Body of pancreas (tissue), 4 donors: ENCODE measurements at places on chromosomes 7 and 10. TPM values are rescaled to one million over a fixed set of nuclear protein-coding genes. Genes with fewer than 3 reads are reported as not detected.

GRCh38 chr7:155792315-155792960 is 19.8 kb downstream of the SHH start:
- no peak for DNase-seq

DNA sequence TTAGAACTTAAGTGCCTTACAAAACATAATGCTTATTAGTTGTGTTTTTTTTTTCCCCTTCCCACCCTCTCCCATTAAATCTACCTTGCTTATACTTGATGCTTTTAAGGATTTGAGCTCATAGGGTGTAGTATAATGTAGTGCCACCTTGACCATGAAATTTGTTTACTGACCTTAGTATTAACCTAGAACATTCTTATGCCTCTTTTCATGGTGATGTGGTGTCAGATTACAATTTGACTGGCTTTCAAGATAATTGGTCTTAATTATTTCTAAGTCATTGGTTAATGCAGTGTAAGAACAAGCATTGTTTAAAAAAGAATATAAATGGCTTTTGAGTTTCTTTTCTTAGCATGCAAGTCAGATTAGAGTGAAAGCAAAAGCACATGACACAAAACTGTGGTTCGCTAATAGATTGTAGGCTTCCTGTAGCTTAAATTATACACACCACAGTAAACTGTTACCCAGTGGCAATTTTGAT is 61.8 kb downstream of the ADD3 start:
- DNase-seq: no peak

GRCh38 chr10:124728830-124729661 is 15.1 kb downstream of the FAM53B start:
- DNase-seq: no peak

- no peak for DNase-seq
These were observed 1.4 kb downstream of the LANCL2 start for GRCh38 chr7:55366461-55367070.

Gene WIPF3
- total RNA-seq: 1.0 TPM

DNA sequence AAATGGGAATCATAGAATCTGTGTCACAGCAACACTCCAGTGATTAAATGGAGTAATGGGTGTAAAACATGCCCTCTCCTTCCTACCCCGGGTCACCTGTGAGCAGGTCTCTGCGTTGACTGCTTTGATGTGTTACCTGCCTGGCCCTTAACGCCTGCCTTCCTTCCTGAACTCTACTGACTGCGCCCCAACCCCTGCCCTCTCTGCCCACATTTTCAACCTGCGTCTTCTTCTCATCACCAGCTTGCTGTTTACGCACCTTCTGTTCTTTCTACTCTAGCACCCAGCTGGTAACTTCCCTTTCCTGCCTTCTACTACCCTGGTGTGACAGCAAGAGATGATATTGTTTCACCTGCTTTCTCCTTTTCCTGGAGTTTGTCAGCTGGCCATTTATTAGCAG is 303.0 kb upstream of the LRGUK start:
- no peak for DNase-seq

GRCh38 chr7:85230623-85231022 is 43.8 kb upstream of the SEMA3D start:
- DNase-seq: no peak

Gene SORBS1
- 56.8 TPM for total RNA-seq

- no peak for DNase-seq
These were observed 186.0 kb upstream of the PRPS1L1 start for GRCh38 chr7:18213652-18214051.

- no peak for DNase-seq
These were observed 10.6 kb upstream of the GIMAP4 start for GRCh38 chr7:150556521-150557138.

- no peak for DNase-seq
These were observed 174.3 kb downstream of the ADARB2 start for GRCh38 chr10:1563028-1563427.

Gene VKORC1L1
- total RNA-seq: 9.9 TPM

- DNase-seq: no peak
These were observed 32.9 kb downstream of the TLX1 start for GRCh38 chr10:101164020-101164419.

- peak; percentile 89 for DNase-seq
These were observed 189.6 kb downstream of the TNS3 start for GRCh38 chr7:47392241-47392759.

DNA sequence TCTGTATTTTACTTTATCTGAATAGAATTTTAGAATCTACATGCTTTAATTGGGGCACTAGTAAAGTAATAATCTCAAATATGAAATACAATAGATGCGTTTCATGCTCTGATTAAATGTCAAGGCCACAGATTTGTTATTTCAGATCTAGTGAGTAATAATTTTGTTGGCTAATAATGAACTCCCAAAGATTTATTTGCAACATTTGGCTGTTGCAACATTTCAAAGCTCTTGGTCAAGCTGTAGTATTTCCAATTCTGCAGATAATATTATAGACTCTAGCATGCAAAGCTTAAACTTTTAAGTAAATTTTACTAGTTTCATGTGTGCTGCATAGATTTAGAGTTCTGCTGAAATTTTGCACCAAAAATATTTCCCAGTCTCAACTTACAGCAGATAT is 16.7 kb downstream of the LRRN3 start:
- DNase-seq: no peak

DNA sequence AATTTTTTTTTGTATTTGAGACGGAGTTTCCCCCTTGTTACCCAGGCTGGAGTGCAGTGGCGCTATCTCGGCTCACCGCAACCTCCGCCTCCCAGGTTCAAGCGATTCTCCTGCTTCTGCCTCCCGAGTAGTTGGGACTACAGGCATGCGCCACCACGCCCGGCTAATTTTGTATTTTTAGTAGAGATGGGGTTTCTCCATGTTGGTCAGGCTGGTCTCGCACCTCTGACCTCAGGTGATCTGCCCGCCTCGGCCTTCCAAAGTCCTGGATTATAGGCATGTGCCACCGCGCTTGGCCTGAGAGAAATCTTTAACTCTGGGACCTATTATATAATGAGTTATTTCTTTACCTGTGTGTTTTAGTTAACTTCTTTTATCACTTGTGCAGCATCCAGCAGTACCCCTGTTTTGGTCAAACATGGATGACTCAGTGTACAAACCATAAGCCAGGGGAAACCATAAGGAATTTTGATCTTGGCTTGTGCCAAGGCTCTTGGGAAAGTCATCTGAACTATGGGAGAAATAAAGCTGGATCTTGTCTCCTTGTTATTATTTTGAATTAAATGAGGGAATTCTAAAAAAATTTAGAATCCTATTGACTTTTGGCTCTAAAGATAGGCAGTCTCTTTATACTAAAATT is 23.6 kb upstream of the ZRANB1 start:
- no peak for DNase-seq

Gene EBLN1
- total RNA-seq: not detected

GRCh38 chr10:99926925-99927720 is 82.6 kb downstream of the DNMBP start:
- DNase-seq: peak; percentile 70

- DNase-seq: no peak
These were observed 101.1 kb downstream of the PTPRE start for GRCh38 chr10:128007971-128008370.

DNA sequence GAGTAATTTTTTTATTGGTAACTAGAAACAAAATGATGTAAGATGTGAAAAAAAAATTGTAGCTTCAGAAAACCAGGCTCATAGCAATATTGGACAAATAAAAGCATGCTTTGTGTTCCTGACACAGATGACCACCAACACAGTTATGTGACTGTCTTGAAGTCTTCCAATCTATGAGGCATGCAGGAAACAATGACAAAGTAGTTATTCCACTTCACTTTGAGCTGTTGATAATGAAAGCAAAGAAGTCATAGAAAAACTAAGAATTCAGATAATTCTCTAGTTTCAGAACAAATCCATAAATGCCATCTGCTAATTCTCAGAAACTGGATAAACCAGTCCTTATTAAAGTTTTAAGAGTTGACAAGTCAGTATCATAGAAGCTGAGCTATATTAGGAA is 378.4 kb upstream of the SEMA3D start:
- DNase-seq: no peak

GRCh38 chr7:139829025-139829774 is at the start of gene TBXAS1:
TSS of gene TBXAS1 (plus strand) at chr7:139829264. CDS start at chr7:139829391, 127 bp downstream.
- peak; percentile 19 for DNase-seq

Gene ANKRD2
- not detected for total RNA-seq

Gene LRRN3
- total RNA-seq: 2.6 TPM

DNA sequence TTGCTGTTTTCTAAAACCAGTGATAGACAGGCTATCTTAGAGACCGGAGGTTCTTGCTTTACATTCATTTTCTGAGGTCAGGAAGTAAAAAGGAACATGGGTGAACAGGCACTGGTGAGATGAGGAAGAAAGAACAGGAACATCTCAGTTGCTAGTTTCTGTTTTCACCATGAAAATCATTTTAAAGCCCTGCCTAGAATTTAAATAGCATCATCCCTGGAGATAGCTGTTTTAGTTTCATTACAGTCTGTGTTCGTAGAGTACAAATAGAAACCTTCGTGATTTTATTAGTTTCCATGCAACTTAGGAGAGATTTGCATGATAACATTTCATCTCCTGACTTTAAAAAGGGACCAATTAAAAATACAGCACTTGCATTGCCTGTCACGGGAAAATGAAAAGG is 14.7 kb downstream of the KCNMA1 start:
- DNase-seq: no peak

DNA sequence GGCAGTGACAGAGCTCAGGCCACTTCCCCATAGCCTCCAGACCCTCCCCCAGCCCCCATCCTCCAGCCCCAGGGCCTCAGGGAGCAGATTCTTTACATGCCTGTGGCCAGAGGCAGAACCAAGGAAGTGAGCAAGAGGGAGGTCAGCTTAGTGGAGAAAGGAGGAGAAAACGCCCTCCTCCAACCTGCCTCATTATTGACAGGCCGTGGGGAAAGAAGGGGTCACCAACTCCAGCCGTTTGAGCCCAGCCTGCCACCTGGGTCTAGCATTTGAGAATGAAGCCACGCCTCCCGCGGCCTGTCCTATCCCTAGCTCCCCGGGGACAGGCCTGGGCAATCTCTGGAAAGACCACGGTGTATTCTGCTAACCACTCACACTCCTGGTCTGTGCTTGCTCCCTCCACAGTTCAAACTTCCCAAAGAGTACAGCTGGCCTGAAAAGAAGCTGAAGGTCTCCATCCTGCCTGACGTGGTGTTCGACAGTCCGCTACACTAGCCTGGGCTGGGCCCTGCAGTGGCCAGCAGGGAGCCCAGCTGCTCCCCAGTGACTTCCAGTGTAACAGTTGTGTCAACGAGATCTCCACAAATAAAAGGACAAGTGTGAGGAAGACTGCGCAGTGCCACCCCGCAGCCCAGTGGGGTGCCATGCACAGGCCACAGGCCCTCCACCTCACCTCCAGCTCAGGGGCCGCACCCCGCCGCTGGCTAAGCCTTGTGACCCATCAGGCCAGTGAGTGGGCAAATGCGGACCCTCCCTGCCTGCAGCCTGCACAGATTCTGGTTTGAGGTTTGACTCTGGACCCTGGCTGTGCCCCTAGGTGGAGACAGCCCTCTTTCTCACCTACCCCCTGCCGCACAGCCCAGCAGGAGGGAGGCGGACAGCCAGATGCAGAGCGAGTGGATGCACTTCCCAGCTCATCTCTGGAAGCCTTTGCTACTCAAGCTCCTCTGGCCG is 14.3 kb upstream of the TRIM8 start:
- DNase-seq: no peak

- DNase-seq: no peak
These were observed 319.7 kb downstream of the HPSE2 start for GRCh38 chr10:98915911-98916310.

GRCh38 chr7:52741670-52742290 is 293.7 kb upstream of the POM121L12 start:
- no peak for DNase-seq

Gene STEAP2
- total RNA-seq: 12.7 TPM

DNA sequence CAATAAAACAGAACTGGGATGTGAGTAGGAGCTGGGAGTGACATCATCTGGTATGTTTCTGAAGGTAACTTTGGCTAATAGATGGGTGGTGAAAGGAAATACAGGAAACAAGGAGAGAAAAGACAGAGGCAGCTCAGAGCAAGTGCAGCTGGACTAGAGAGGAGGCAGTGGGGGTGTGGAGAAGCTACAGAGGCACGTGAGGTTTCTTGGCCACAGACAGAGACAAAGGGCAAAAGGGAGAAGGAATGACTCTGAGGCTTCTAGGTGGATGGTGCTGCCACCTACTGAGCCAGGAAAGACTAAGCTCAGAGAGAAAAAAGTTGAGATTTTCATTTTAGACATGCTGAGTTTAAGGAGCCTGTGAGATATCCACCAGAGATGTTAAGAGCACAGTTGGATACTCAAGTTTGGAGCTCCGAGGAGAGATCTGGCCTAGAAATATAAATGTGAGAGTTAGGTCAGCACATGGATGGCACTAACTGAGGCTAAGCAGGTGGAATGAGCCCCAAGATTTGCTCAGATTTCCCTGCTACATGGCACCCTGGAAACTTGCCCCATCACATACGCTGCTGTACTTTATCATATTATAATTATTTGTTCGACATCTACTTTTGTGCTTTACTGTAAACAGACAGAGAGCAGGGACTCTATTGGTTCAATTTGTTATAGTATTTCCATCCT is 293.0 kb upstream of the IMMP2L start:
- peak; percentile 50 for DNase-seq

- no peak for DNase-seq
These were observed 9.6 kb downstream of the FAM53B start for GRCh38 chr10:124734311-124735166.

DNA sequence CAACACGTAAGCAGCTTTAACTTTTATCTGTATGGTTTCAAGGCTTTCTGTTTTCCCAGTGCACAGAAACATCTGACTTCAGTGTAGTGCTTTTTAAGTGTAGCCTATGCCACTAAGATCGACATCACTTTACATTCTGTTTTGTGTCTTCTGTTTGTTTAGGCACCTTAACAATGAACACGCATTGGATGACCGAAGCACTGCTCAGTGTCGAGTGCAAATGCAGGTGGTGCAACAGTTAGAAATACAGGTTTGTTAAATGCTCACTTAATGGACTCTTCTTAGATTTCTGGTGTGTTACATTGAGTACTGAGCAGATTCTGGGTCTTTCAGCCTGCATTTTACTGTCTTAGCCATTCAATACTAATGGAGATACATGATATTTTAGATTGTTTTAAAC is 237.4 kb downstream of the FOXP2 start:
- DNase-seq: no peak

Gene FBXL13
- total RNA-seq: 5.6 TPM

- no peak for DNase-seq
These were observed 32.9 kb downstream of the CDC123 start for GRCh38 chr10:12228851-12229250.

DNA sequence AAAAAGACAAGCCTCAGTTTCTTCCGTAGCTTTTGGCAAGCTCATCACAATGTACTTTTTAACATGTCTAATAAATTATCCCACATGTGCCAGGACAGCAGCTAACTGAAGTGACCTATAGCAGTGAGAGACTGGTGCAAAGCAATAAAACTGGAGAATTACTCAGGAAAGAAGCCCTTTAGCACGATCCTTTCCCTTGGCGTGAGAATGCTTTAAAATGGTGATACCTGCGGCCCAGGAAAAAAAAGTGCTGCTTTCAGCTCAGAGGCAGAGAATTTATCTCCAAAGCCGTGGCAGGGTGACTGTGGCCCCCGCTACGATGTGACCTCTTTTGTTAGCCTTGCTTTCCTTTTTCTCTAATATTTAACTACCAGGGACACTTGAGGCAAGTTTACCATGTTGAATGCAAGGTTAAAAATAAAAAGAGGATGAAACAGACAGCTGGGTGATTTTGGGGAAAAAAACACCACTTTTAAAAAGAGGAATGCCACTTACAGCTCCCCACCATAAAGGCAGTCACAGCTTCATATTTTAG is 184.0 kb downstream of the FANK1 start:
- no peak for DNase-seq
